NCI-H1092 (cell line): ENCODE measurements at places on chromosomes 5 and 9.

GRCh38 chr5:133897431-133897830 is 71.0 kb downstream of the C5orf15 start:
- no peak for DNase-seq

- DNase-seq: no peak
These were observed 184.4 kb upstream of the IER5L start for GRCh38 chr9:129362287-129363000.

GRCh38 chr5:118984602-118985001 is 3.7 kb downstream of the DTWD2 start:
- no peak for DNase-seq

GRCh38 chr5:166032601-166033000 is 2258.8 kb upstream of the WWC1 start:
- no peak for DNase-seq

- DNase-seq: no peak
These were observed 84.5 kb downstream of the ENC1 start for GRCh38 chr5:74556006-74556405.

- no peak for DNase-seq
These were observed 152.0 kb downstream of the DOCK8 start for GRCh38 chr9:366620-367019.

DNA sequence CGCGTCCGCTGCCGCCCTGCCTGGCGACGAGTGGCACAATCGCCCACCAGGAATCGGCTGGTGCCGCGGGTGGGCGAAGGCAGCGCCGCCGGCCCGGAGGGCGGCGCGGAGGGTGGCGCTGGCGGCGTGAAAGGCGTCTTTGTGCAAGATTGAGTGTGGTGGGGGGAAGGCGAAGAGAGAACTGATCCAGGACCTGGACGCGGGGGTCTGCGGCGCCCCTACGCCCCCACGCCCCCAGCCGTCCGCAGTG is 4.6 kb upstream of the RGMB start:
- DNase-seq: no peak

DNA sequence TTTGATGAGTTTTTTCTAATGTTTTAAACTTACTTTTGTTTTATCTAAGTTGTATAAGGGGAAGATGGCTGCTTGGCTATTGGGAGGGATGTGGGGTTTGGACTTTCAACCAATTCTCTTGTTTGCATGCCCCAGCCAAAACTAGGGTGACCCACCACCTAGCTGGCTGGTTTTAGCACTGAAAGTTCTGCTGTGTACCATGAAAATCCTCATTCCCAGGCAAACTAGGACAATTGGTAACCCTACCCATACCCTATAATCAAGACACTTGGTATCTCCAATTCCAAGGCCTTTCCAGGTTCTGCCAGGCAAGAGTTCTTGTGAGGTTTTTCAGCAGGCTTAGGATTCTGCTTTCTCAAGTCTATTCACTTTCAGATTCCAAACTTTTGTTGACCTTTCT is 13.1 kb downstream of the RAB3C start:
- no peak for DNase-seq

DNA sequence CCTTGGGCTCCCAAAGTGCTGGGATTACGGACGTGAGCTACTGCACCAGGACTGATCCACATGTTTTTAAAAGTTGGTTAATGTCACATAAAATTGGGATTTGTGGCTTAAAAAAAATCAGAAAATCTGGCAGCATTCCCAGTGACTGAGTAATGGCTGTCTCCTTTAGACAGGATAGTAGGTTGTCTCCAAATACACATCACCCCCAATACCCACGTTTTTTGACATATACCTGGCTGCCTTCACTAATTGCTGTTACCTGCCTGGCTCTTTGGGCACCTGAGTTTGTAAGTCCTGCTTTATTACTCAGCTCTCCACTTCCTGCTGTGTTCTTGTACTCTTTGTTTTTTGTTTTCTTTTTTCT is 84.8 kb downstream of the KDM4C start:
- no peak for DNase-seq

- no peak for DNase-seq
These were observed 647 bp upstream of the MEGF9 start for GRCh38 chr9:120714846-120715388.

- no peak for DNase-seq
These were observed 31.6 kb upstream of the NAA35 start for GRCh38 chr9:85909390-85909789.

DNA sequence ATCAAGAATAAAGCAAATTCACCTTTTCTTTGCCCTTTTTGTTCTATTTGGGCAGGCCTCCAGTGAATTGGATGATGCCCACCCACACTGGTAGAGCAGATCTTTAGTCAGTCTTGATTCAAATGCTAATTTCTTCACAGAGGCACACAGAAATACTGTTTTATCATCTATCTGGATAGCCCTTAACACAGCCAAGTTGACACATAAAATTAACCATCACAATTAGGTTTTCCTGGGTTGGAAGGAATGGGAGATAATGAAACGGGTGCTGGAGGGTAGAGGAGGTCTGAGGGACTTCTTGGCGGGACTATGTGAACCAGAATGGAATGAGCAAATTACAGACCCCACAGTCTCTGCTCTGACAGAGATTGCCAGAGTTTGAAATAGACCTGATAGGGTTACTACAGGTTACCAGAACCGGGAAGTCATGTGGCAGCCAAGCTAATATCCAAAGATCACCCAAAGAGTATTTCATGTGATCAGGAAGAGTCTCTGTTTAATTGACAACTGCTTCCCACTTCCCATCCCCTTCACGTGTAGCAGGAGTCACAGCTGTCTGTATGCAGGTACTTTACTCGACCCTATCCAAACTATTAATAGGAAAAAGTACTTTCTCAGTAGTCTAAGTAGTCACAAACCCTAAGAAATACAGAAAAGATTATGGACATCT is 20.0 kb upstream of the TMEM161B start:
- no peak for DNase-seq

DNA sequence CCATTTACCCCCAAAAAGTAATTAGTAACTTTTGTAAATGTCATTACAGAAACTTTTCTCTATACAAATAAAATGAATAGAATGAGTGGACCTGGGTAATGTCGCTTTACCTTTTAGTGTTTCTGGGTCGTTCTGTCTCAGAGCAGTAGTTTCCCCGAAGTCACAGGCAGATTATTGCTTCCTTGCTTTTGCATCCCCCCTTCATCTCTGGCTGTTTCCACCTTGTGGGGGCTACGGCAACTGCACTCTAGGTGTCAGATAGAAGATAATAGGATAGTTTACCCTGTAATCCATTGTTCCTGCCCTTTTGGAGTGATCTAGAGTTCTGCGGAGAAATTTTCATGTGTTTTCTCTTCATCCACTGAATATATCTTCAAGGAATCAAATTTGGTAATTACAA is 68.7 kb downstream of the PRR16 start:
- no peak for DNase-seq

DNA sequence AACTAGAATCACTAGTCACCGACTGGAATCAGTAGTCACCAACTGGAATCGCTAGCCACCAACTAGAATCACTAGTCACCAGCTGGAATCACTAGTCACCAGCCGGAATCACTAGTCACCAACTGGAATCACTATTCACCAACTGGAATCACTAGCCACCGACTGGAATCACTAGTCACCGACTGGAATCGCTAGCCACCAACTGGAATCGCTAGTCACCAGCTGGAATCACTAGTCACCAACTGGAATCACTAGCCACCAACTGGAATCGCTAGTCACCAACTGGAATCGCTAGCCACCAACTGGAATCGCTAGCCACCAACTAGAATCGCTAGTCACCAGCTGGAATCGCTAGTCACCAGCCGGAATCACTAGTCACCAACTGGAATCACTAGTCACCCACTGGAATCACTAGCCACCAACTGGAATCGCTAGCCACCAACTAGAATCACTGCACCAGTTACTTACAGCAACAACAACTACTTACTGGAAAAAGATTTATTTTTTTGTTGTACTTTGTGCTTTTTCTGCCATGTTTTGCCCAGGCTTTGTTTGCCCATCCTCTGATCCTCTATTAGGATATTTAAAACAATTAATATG is 25.7 kb upstream of the FLT4 start:
- no peak for DNase-seq

DNA sequence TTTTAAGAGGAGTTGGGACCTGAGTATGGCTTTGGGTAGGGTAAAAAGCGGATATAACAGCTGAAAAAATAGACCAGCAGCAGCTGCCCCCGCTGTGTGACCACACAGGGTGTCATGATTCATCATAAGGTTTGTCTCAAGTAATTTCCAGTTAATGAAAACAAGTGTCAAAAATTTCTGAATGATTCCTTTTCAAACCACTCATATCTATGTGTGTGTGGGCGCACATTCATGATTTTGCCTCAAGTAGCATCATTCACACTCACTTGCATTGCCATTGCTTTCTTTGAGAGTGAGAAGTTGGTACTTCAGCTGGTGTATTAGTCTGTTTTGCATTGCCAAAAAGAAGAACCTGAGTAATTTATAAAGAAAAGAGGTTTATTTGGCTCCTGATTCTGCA is 12.1 kb upstream of the TNFAIP8 start:
- no peak for DNase-seq

DNA sequence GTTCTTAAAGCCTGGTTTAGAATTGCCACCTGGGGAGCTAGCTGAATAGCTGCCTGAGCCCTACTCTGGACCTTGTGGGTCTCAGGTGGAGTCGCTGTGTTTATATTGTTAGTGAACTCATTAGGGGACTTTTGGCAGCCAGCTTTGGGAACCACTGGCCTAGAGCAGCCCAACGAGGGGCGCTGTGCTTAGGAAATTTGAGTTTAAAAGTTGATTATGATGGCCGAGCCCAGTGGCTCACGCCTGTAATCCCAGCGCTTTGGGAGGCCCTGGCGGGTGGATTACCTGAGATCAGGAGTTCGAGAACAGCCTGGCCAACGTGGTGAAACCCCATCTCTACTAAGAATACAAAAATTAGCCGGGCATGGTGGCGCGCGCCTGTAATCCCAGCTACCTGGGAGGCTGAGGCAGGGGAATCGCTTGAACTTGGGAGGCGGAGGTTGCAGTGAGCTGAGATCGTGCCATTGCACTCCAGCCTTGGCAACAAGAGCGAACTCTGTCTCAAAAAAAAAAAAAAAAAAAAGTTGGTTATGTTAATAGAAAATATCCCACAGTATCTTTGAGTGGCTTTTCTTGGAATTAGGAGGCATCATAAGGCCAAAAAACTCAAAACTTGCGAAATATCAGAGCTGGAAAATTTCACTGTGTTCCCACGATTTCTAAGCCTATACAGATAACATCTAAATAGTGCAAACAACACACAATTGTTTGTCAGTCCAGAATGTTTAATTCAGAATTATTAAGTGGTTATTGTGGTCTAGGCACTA is 809 bp downstream of the MCCC2 start:
- DNase-seq: no peak

DNA sequence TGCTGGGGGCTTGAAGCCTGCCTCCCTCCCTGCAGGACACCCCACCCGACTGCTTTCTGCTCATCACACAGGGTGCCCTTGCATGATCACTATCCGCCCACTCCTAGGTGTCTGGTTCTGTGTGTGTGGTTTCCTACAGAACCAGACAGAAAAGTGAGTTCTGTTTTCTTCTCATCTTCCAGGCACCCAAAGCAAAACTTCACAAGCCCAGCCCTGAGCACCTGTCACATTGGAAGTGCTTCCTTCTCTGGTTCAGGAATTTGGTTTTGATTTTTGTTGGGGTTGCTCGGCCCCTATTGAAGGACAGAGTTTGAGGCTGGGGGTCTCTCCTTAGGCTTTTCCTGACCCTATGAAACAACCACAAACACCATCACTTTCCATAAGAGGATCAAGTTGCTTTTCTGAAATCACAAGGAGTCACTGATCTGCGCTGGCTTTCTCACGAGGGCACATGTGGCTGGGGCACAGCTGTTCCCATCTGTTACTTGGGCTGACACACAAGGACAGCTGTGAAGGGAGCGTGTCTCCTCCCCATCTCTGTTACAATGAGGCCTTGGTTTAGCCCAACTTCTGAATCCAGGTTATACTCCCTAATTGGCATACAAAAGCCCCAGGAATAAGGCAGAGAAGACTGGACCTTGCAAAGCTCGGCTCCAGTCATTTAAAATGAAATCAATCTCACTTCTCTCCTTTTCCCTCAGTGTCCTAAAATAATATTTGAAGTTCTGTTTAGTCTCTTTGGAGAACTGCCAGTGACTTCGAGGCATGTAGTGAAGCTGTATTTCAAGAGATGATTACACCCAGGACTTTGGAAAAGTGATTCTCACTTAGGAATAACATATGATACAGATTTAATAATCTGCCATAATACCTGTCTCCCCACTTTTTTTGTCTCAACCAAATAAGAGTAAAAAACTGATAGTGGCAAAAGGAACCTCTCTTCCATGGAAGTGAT is 213.1 kb upstream of the GAS1 start:
- DNase-seq: no peak

GRCh38 chr5:112779531-112779930 is 41.8 kb downstream of the APC start:
- DNase-seq: no peak

- no peak for DNase-seq
These were observed 183.9 kb downstream of the AUH start for GRCh38 chr9:91177661-91178280.

GRCh38 chr5:132369474-132370180 is at the start of gene SLC22A5:
TSS of gene SLC22A5 (plus strand) at chr5:132369710. CDS start at chr5:132369973, 263 bp downstream.
- DNase-seq: peak; percentile 37

DNA sequence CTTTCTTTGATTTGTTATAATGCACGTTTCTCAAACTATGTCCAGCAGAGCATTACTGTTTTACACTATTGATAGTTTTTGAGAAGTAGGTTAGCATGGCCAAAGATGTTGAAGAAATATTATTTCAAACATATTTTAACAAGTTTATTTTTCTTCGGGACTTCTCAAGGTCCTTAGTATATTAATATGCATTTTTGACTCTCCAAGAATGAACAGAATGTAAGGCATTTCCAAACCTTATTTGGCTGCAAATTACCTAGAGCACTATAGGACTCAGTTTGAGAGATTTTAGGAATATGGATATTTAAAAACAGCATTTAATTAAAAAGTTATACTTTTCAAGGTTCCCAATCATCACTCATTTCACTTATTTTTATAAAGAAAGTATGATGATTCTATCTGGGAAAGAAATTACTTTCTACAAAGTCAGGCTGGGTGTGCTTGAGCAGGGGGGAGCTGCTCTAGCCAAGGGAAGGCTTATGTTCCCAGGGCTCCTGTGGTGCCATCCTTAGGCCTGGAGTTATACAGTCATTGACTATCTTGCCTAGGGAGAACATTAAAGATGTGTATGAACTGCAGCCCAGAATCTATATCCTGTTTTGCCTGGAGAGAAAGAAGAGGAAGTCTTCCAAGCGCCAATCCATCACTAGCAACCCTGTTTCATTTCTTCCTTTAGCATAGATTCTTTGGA is 27.6 kb upstream of the NREP start:
- DNase-seq: no peak

GRCh38 chr5:87369431-87369830 is 43.3 kb downstream of the CCNH start:
- no peak for DNase-seq
